ENCODE measurements at places on chromosomes 3 and 15.

- DNase-seq = peak; percentile 54
Measured at GRCh38 chr3:4290272-4290893, 12.8 kb upstream of the SETMAR start.

GRCh38 chr3:172726380-172726779, 15.5 kb upstream of the NCEH1 start:
- no peak for DNase-seq

DNA sequence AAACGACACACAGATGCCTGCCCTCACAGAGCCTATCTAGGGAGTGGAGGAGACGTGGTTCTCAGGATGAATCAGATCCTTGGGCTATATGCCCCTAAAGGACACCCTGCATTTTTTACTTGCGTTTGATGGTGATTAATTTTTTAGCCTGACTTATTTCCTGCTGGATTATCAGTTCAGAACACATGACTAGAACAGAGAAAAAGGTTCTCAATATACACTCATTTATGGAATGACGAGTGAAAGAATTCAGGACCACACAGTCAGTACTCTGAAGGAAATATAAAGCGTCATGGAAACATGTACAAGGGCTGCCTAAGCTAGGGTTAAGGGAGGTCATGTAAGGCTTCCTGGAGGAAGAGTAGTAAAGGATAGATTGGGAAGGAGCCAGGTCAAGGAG, 121.8 kb downstream of the SSR3 start:
- no peak for DNase-seq

DNA sequence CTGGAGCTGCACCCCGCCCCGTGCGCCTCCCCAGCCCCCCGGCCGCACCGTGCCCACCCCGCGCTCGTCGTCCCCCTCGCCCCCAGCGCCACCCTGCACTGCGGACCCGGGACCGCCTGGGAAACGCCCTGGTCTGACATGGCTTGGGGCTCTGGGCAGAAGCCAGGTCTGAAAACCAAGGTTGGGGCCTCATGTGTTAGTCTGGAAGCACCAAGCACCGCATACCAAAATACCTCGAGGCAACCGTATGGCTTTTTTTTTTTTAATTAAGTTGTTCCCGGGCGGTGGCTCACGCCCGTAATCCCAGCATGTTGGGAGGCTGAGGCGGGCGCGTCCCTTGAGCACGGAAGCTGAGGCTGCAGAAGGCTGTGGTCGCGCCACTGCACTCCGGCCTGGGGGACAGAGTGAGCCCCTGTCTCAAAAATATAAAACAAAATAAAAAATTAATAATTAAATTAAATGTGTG, 91.5 kb upstream of the CHD2 start:
- DNase-seq = no peak

GRCh38 chr15:42020713-42021273, at the start of gene PLA2G4E:
Gene PLA2G4E (minus strand): TSS chr15:42021042. CDS start chr15:42021030, 12 bp downstream.
- DNase-seq = no peak

DNA sequence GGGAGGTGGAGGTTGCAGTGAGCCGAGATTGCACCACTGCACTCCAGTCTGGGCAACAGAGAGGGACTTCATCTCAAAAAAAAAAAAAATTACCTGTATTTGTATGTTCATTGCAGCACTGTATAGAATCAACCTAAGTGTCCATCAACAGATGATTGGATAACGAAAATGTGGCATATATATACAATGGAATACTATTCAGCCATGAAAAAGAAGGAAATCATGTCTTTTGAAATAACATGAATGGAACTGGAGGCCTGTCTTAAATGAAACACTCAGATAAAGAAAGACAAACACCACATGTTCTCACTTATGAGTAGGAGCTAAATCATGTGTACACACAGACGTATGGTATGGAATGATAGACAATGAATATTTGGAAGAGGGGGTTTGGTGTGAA, 59.4 kb upstream of the MEF2A start:
- DNase-seq = no peak

All from common myeloid progenitor, CD34-positive (primary cell).